Substantia nigra (tissue), 51 donors: ENCODE measurements at places on chromosomes 1 and 21.

- no peak for DNase-seq
These were observed 38.5 kb downstream of the EPHA2 start for GRCh38 chr1:16117369-16117768.

DNA sequence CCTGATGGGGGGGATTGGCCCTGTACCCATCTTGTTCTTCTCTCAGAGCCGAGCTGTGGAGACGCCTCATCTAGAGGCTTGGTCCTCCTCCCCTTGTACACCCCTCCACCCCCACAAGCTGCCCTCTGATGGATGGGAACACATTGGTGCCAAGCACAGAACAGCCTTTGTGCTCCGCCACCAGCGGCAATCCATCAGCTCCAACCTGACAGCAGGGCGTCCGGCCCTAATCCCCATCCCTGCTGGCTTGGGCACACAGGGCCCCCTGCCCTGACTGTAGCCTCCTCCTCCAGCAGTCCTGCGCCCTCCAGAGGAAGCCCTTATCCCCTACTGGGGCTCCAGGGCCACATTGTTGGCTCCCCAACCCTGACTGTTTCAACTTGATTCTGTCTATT is 3.8 kb upstream of the MYOG start:
- DNase-seq: peak; percentile 27

- no peak for DNase-seq
These were observed 13.2 kb downstream of the KLHDC8A start for GRCh38 chr1:205343431-205344065.

DNA sequence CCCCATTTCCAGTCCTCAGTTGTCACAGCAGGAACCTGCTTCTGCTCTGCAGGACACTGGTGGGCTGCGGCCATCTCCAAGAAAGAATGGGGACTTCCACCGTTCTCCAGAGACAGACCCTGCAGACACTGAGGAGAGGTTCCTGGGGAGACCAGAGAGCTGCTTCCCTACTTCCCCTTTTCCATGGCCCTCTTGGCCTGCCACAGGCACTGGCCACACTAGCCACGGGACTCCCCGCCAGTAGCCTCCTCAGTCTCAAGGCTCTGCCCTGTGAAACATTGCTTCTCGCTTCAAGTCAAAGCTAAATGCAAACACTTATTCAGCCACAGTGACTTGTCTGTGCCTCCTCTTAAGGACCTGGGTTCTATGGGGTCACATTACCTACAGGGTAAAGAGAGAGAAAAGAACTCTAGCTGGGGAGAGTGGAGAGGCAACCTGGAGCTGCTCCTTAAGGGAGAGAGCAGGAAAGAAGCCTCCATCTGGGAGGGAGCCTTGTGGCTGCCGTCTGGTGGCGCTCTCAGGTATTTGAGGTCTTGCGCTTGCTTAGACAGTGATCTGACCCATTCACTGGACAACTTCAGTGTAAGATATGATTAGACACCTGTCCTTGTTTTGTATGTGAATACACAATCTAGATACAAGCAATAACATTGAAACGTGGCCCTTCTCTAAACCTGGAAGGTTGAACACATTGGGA is 5.4 kb upstream of the SLAMF8 start:
- DNase-seq: no peak

DNA sequence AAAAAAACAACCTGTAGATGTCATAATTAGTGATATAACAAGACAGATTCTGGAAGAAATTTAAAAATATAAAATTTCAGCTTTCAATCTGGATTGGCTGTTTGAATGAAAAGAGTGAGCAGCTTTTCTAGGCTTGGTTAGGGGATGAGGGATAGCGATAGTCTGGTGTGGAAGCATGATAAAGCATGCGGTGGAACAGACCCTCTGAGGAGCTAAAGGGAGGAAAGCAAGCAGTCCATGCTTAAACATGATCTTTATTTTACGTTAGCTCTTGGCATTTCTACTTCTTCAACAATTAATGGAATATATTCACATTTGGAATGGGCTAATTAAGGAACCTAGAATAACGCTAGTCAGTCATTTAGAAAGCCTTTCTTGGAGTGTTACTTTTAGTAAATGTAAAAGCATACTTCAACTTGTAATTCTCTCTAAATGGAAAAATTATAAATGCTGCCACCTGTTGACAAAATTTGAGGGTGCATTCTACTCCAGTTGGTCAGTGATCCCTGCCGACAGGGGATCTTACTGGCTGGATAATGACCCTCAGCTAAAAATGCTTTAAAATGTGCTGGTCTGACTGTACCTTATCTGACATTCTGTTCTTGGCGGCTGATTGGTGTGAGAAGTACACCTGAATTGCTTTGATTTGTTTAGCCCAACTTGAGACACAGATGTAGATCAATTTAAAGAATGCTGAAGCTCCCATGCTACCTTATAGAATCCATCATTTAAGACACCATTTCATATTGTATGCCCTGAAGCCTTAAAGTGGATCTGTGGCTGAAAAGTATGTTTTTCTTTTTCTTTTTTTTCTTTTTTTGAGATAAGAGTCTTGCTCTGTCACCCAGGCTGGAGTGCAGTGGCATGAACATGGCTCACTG is 61.2 kb downstream of the AK4 start:
- no peak for DNase-seq
